ENCODE measurements at places on chromosomes 7 and 10.

- DNase-seq = no peak
Observed at GRCh38 chr10:78049851-78050250, 16.2 kb downstream of the RPS24 start.

GRCh38 chr10:61354401-61354975 lies 98.7 kb downstream of the TMEM26 start:
- no peak for DNase-seq

GRCh38 chr10:86372119-86372783 lies 5.7 kb upstream of the GRID1 start:
- no peak for DNase-seq

- DNase-seq = no peak
Observed at GRCh38 chr7:64807731-64808365, 13.6 kb downstream of the ZNF138 start.

- peak; percentile 99 for DNase-seq
Observed at GRCh38 chr7:82319674-82320118, 123.9 kb downstream of the CACNA2D1 start.

DNA sequence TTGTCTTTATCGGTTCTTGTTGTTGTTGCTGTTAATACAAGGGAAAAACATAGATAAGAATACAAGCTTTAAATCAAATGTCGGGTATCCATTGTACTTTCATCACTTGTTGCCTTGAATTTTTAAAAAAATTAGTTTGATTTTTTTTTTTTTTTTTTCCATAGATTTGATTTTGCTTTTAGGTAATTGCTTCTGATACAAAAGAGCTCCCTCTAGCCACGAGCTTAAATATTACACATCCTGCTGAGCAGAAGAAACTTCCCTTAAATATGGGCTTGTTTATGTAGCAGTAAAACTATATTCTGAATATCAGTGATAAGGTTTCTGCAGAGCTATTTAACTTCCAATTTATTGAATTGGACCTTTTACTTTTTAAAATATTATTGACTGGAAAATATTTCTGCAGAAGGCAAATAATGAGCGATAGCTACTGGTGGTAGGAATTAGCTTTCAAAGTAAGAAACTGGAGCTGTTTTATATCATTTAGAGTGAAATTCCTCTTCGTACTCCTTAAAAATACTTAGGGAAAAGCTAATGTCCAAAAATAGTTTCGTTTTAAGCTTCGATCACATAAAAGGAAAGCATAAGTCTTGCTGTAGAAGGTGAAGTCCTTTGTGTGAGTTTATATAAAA lies 216.9 kb downstream of the POLR1F start:
- DNase-seq = peak; percentile 25

GRCh38 chr7:51318886-51319579 lies 2.4 kb upstream of the COBL start:
- no peak for DNase-seq

DNA sequence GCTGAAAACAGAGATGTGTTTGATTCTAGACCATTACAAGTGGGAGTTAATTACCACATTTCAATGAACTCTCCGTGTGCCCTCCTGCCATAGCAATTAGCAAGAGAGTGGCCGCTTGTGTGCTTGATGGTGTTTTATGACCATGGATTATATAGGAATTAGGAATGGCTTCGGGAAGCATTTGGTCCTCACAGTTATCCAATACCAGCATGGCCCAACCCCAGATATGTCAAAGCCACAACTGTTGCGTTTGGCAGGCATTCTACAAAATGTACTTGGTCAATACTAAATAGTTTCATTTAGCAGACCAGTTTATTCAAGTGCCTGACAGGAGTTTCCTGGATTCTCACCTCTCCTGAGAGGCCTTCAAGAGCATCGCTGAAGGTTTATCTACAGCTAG lies 509.0 kb upstream of the GALNT17 start:
- peak; percentile 80 for DNase-seq

GRCh38 chr7:89232-90019 lies 102.9 kb upstream of the FAM20C start:
- DNase-seq = no peak

- no peak for DNase-seq
Observed at GRCh38 chr10:2117641-2118040, 380.3 kb upstream of the ADARB2 start.

- DNase-seq = no peak
Observed at GRCh38 chr7:47307311-47307710, 274.6 kb downstream of the TNS3 start.

GRCh38 chr7:149719912-149720335 lies 53.5 kb downstream of the ZNF467 start:
- no peak for DNase-seq

DNA sequence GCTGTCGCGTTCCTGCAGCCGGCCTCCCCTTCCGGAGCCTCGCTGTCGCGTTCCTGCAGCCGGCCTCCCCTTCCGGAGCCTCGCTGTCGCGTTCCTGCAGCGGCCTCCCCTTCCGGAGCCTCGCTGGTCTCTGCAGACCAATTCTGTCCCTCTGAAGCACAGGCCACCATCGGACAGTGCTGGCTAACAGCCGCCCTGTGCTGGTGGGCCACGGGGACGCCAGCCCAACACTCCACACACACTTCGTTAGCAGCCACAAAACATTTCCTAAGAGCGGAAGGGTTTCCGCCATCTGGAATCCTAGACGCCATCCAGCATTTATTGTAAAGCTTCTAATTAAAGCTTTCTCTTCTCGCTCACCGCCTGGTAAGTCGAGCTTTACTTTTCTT lies 11.2 kb downstream of the GPER1 start:
- no peak for DNase-seq

DNA sequence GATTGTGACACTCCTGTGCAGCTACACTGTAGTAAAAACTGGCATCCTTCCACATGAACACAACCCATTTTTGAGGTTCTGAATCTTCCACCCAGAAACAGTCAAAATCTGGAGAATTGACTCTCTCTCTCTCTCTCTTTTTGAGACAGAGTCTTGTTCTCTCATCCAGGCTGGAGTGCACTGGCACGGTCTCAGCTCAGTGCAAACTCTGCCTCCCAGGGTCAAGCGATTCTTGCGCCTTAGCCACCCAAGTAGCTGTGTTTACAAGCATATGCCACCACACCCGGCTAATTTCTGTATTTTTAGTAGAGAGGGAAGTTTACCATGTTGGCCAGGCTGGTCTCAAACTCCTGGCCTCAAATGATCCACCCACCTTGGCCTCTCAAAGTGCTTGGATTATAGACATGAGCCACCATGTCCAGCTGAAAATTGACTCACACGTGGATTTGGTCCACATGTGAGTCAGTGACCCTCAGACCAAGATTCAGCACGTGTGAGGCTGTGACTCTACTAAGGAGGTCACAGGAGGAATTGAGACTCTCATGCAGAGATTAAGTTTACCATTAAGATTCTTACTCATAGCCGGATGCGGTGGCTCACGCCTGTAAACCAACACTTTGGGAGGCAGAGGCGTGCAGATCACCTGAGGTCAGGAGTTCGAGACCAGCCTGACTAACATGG lies 12.1 kb upstream of the ZNF107 start:
- DNase-seq = no peak

- DNase-seq = no peak
Observed at GRCh38 chr10:116300542-116300941, 23.7 kb upstream of the CCDC172 start.

GRCh38 chr7:107631588-107632491 lies 28.8 kb upstream of the SLC26A4 start:
- no peak for DNase-seq

DNA sequence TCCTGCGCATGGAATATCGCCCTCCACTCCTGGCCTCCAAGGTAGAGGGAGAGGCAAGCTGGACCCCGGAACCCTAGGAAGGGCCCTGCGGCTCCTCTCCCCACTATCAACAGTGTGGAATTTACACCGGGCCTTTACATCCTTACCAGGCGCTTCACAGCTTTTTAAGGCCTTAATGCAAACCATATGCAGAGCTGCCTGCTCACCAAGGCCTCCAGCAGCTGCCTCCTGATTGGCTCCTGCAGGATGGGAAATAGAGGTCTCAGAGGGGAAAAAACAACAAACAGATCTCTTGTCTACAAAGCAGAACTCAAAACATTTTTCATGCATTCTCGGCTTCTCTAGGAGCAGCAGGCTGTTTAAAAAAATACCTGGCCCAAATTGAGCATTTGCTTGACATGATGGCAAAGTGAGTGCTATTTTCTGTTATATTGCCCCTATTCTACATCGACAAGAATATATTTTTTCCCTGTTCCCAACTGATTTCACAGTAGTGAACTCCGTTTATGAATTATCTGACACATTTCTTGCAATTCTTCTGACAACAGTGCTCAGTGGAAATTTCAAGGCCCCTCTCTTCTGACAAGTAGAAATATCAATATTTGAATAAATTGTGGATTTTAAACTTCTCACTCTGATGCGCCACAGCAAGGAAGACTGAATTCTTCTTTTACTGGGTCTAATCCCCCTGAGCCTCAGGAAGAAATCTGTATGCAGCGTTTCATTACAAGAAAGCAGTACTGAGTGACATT lies 51.7 kb downstream of the EBF3 start:
- DNase-seq = no peak

DNA sequence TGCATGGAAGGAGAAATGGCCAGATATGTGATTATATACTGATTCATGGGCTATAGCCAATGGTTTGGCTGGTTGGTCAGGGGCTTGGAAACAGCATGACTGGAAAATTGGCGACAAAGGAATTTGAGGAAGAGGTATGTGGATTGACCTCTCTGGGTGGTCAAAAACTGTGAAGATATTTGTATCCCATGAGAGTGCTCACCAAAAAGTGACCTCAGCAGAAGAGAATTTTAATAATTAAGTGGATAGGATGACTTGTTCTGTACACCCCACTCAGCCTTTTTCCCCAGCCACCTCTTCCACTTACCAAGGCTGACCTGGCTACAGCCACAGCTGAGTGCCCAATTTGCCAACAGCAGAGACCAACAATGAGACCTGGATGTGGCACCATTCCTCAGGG lies 146.7 kb downstream of the GPR37 start:
- DNase-seq = no peak

DNA sequence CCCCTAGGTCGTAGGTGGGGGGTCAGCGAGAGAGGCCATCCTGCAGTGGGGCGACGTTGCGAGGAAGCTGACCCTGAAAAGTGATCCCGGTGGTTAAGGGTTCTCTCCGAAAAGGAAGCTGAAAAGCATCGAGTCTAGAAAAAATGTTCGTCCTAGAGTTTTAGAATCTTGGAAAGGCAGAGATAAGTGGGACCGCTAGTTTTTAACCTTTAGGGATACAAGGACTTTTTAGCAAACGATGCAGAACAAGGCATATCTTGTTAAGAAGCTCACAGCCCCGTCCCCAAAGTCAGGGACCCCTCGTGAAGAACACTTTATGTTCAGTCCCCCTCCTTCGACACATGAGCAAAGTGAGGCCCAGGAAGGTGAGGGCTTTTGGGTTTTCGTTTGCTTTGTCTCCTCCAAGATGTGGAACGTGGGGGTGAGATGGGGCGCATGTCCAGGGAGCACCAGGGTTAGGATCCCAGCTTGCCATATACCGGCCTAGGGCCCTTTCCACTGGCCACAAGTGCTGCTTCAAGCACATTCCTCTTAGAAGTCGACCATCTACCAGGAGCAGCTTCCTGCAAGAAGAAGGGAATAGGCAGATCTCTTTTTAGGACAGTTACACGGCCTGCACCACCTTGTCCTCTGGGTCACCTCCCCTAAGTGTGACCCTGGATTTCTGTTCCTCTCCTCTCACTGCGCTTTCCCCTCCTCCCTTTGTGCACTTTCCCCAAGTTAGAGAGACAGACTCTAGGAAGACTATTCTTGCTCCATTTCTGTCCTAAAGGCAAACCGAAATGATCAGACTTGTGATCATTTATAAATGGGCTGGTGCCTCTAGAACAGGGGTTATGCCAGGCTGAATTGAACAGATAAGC lies 969 bp downstream of the SLC35G1 start:
- no peak for DNase-seq

GRCh38 chr7:7713730-7714129 lies 4.7 kb downstream of the RPA3 start:
- no peak for DNase-seq

DNA sequence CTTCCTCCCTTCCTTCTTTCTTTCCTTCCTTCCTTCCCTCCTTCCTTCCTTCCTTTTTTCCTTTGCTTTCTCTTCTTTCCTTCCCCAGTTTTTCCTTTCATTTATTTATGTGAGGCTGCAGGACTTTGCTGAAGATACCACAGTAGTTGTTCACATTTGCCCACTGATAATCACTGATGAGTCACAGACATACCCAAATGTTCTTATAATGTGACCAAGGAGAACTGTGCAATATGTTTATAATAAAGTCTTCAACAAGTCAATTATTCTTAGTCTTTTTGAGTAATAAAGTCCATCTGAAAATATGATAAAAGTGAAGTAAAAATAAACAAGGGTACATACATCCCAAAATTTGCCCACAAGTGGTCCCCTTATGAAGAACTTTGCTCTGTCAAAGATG lies 159.7 kb downstream of the GNAI1 start:
- DNase-seq = no peak

GRCh38 chr10:132938472-132939339 lies 3.7 kb downstream of the CFAP46 start:
- DNase-seq = no peak

DNA sequence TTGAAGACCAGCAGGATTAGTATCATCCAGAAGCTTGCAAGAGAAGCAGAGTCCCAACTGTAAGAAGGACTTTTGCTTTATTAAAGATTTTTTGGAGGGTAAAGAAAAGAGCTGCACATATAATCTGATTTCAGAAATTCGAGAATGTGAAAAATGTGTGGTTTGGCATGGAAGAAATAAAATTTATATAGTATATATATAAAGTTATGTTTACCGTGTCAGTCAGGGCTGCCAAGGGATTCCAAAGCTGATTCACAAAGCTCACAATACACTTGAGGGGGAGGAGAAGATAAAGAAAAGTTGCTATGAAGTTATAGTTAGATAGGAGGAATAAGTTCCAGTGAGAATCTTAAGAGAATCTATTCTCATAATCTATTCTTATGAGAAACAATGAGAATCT lies 231.8 kb upstream of the CACNA2D1 start:
- no peak for DNase-seq

GRCh38 chr7:966291-967069 lies 8.9 kb downstream of the COX19 start:
- DNase-seq = no peak

- no peak for DNase-seq
Observed at GRCh38 chr10:13421382-13421917, 73.4 kb upstream of the SEPHS1 start.

DNA sequence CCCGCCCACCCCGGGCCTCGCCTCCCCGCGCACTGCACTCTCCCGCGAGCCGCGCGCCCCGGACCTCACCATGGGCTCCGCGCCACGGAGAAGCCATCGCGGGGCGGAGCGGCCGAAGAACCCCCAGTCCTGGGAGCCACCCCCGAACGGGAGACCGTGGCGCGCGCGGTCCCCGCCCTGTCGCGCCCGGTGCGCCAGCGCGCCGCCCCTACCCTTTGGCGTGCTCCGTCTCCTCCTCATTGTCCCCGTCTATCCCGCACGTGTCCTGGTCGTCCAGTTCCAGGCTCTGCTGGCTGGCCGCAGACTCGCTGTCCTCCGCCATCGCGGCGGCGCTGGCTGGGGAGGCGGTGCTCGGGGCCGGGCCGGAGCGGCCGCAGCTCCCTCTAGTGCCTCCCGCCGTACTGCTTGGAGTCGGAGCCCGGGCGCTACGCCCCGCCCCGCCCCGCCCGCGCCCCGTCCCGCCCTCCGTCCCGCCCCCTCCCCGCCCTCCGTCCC lies at the start of gene NMT2:
Gene NMT2, minus strand, starts transcription at position 403 of the 495 bp plus-strand sequence. Its CDS starts 81 bp downstream, at position 322.
- peak; percentile 66 for DNase-seq

GRCh38 chr10:96758423-96758822 lies 38.1 kb upstream of the PIK3AP1 start:
- DNase-seq = no peak

- DNase-seq = no peak
Observed at GRCh38 chr10:6020826-6021225, 41.3 kb downstream of the IL2RA start.

Measured in NCI-H1105 treated with DMSO at 0.1 percent for 48 hours (cell line).